ENCODE measurements at places on chromosomes 13 and 19. TPM values are rescaled to one million over a fixed set of nuclear protein-coding genes. Genes with fewer than 3 reads are reported as not detected.

The TEX26 gene
- not detected for total RNA-seq

DNA sequence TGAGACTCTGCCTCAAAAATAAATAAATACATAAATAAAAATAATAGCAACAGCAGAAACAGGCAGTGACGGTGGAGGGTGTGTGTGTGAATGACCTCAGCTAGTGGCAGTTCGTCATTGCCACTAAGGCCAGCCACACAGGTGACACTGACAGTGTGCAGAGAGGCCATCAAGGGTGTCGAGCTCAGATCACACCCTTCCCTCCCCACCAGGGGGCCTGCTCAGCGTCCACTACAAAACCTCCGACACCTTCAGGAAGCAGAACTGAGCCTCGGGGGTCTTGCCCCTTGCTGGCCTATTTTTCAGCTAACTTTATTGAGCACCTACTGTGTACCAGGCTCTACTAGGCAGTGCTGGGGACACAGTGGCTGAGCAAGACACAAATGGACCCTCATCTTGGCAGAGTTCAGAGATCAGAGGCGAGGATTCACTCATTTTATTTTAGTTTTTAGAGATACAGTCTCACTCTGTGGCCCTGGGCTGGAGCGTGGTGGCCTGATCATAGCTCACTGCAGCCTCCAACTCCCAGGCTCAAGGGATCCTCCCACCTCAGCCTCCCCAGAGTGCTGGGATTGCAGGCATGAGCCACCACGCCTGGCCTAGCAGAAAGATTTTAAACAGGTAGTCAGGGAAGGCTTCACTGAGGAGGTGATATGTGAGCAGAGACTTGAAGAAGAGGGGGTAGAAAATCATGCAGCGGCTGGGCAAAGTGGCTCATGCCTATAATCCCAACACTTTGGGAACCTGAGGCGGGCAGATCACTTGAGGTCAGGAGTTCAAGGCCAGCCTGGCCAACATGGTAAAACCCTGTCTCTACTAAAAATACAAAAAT lies 30.3 kb upstream of the SEMA6B start:
- DNase-seq = peak; percentile 41

DNA sequence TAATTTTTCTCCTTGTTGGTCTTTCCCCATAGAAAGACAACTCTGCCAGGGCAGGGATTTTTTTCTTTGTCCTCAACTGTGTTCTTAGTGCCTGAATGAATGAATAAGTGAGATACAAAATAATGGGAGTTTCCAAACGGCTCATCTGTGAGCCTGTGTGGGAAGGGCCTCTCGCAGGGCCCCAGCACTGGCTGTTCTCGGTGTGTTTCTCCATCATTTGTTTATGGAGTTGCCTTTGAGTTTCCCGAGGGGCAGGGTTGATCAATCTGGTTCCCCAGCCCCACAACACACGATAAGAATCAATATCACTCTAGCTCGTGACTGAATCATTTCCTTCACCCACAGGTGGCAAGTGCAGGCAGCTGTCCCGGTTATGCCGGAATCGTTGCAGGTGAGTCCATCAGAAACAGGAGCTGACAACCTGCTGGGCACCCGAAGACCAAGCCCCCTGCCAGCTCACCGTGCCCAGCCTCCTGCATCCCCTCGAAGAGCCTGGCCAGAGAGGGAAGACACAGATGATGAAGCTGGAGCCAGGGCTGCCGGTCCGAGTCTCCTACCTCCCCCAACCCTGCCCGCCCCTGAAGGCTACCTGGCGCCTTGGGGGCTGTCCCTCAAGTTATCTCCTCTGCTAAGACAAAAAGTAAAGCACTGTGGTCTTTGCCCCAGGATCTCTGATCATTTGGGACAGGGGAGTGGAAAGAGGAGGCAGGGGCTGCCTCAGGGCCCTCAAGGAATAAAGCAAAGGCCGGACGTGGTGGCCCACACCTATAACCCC lies 14.9 kb downstream of the FXYD5 start:
- DNase-seq = no peak

DNA sequence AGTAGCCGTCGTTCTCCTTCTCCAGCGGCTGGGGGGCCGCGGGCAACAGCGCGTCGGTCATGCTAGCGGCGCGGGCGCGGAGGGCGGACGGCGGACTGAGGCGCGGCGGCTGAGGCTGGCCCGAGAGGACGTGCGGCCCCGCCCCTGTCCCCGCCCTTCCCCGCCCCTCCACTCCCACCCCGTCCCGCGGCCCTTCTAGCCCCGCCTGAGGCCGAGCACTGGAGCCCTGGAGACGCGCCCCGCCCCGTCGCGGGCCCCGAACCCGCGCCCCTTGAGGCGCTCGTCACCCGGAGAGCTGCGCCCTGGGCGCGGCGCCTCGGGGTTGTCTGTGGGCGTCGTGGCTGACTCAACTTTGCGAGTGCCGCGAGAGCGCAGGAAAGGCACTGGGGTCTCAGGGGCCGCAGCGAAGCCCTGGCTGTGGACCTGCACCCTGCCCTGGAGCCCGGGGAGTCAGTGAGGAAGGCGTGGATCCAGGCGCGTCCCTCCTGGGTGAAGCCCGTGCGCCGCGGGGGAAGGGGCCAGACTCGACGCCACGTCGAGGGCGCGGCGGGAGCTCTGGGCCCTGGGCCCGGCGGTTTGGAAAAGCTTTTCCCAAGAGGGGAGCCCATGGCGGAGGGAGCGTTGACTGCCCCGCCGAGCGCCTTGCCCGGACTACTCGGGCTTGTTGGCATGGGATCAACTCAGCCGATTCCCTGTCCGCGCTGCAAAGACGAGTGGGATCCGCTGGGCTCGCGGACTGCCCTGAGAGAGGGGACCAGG lies at the start of gene RHPN2:
Gene RHPN2 (minus strand): TSS at position 97 of the 759 bp plus-strand sequence. CDS start 36 bp downstream, at position 61.
- DNase-seq = peak; percentile 69

The FCGBP gene
- 4.1 TPM for total RNA-seq

DNA sequence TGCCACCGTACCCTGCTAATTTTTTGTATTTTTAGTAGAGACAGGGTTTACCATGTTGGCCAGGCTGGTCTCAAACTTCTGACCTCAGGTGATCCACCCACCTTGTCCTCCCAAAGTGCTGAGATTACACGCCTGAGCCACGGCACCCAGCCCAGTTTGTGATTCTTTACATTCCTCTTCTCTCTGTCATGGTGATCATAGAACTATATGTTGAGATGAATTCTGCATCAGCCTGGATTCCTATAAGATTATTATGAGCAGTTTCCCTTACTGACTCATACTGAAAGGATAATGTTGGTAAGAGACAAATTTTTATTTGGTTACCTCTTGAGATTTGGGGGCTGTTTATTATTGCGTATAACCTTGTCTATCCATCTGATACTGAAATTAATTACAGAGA lies 121.5 kb upstream of the CSNK1A1L start:
- no peak for DNase-seq

The NUDT15 gene
- total RNA-seq = 13.2 TPM

DNA sequence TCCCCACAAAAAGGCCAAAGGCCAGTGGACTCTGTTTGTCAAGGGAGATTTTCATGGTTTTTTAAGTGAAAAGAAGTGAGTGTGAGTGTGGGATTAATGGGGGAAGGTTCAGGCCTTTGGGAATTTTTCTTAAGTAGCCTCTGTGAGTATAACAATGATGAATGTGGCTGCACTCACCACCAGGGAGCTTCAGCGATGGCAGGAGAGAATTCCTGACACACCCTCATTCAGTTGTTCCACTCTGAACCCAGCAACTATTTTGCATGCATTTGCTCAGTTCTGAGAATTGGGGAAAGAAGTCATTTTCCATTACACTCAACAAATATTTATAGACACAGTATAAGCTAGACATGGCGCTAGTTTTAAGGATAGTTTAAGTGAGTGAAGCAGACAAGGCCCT lies 117.9 kb downstream of the CCNA1 start:
- DNase-seq = no peak

- no peak for DNase-seq
Measured at GRCh38 chr13:99958406-99959126, 13.0 kb downstream of the ZIC5 start.

The SIGLEC8 gene
- 0.16 TPM for total RNA-seq

- no peak for DNase-seq
Measured at GRCh38 chr13:111941845-111942447, 125.0 kb upstream of the SOX1 start.

The COL4A2 gene
- 117 TPM for total RNA-seq

DNA sequence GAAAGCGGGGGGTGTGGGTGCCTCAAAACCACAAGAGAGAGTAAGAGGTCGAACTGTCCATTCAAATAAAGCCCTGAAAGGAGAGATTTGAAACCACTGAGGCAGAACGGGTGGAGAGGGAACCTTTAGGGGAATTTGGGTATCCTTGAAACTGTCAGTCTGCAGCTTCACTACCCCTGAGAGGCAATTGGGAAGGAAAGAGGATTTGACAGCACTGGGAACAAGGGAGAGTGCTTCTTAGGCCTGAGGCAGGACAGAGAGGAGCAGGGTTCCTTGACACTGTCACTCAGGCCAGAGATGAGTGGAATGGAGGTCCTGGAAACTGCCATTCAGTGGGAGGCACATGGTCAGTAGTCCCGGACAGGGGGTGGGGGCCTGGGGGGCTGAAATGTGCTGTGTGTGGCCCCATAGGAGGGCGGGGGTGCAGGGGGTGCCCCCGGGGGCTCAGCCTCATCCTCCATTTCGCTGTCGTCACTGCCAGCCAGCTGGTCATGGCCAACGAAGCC lies 5.0 kb downstream of the GFY start:
- DNase-seq = no peak

- DNase-seq = no peak
Measured at GRCh38 chr13:29500386-29500785, 95.1 kb downstream of the SLC7A1 start.

The CFAP97D2 gene
- total RNA-seq = not detected

The ZNF223 gene
- total RNA-seq = 2.9 TPM

The SIGLEC9 gene
- 1.7 TPM for total RNA-seq

DNA sequence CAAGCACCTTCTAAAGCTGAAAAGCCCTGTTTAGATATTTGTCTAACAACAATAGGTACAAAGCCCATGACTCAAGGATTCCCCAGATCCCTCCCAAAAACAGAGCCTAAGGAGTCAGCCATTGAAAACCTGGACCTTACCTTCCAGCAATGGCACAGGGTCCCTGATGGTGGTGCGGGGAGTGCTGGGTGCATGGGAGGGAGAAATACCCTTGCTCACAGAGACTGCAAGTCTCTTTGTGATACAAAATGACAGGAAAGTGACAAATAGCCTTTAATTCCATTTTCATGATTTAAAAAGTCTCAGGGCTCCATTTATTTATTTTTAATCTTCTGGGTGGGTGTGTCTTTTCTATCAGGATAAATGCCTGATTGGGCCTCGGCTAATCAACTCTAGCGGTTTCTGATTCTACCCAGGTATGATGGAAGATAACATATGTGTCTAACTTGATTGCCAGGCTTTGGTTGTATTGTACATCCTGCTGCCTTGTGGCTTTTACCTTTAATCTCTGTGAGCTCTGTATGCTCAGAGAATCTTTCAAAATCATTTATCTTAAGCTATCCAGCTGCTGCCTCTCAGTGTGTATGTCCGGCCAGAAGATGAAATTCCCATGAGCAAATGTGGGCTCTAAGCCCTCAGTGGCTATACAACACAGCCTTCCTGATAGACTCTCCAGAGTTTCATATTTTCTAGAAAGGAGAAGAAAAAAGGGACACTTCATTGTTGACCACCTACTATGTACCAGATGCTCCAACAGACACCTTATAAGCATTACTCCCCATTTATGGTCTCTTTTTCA lies 54.6 kb upstream of the FAM124A start:
- DNase-seq = no peak

The LRRC25 gene
- 2.4 TPM for total RNA-seq

The PALM3 gene
- 0.38 TPM for total RNA-seq

- no peak for DNase-seq
Measured at GRCh38 chr19:55197528-55197927, 11.8 kb downstream of the PTPRH start.

The ZNF549 gene
- total RNA-seq = 3.8 TPM

DNA sequence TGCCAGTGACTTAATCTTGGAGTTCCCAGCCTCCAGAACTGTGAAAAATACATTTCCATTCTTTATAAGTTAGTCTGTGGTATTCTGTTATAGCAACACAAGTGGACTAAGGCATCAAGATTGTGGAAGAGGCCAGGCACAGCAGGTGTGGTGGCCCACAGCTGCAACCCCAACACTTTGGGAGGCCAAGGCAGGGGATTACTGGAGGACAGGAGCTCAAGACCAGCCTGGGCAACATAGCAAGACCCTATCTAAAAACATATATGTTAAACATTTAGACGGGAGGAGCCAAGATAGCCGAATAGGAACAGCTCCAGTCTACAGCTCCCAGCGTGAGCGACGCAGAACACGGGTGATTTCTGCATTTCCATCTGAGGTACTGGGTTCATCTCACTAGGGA lies 310.4 kb downstream of the FOXO1 start:
- no peak for DNase-seq

DNA sequence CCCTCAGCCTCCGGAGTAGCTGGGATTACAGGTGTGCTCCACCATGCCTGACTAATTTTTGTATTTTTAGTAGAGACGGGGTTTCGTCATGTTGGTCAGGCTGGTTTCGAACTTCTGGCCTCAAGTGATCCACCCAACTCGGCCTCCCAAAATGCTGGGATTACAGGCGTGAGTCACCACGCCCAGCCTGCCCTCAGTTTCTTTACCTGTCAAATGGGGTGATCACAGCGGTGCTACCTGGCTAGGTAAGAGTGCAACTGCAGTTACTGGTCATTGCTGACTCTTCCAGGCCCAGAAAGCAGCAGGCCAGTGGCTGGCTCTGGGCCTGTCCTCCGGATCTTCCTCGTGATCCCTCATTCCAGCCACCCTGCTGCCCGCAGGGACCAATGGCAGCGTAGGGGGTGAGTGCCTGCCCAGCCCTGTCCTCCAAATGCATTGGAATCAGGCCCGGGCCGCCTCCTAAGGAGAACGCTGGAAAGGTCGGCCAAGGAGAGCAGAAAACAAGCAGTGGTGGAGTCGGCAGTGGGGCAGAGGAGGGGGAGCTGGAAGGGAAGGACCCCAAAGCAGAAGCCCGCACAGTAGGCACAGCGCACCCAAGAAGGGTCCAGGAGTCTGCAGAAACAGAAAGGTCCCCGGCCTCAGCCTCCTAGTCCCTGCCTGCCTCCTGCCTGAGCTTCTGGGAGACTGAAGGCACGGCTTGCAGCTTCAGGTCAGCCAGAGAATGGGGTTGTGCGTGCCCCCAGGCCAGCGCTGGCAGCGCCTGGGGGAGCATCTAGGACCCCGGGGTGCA lies 1.8 kb upstream of the SLC27A1 start:
- DNase-seq = peak; percentile 83

The SELENOV gene
- not detected for total RNA-seq

The ZNF226 gene
- 17.8 TPM for total RNA-seq

DNA sequence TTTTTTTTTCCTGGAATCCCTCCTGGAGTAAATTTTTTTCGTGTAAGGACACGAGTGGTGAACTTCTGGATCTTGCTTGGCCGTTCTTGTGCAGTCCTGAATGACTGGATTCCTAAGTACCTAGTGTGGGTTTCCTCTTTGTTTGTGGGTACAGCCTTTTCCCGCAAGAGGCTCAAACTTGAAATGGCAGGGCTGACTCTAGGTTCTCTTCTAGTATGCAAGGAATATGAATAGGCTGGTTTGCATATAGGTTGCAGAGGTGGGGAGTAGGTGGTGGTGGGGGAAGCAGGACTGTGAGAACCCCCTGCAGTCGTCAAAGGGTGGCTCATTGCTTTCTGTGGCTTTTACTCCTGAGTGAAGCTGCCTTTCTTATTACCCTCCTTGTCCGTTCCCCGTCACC lies 13.6 kb downstream of the UBAC2 start:
- DNase-seq = no peak

The SLC6A16 gene
- 1.1 TPM for total RNA-seq

The PODNL1 gene
- total RNA-seq = 1.9 TPM

GRCh38 chr13:111187960-111188541 lies 72.9 kb downstream of the ARHGEF7 start:
- DNase-seq = no peak

Data from left ventricle myocardium inferior (tissue), 1 donor.